ENCODE measurements at places on chromosomes 1 and 21.

DNA sequence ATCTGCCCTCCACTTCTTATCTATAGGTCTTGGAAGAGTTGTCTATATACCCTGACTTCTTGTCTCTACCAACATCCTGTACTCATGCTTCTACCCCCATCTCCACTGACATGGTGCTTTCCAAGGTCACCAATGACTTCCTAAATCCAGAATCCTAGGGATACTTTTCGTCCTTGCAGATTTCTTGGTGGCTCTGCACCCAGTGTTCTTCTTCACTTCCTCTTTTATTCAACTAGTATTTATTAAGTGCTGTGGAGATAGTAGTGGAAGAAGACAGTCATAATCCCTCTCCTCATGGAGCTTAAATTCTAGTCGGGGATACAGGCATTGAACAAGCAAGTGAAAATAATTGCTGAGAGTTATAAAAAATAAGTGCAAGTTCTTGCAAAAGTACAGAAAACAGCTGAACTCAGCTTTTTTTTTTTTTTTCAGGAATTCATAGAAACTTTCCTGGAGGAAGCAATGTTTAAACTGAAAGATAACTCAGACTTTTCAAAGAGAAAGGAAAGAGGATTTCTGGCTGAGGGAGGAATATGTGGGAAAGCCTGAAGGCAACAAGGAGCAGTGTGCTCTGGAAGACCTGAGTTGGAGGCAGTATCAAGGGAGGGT, 38.2 kb upstream of the CYP4B1 start:
- DNase-seq = no peak

DNA sequence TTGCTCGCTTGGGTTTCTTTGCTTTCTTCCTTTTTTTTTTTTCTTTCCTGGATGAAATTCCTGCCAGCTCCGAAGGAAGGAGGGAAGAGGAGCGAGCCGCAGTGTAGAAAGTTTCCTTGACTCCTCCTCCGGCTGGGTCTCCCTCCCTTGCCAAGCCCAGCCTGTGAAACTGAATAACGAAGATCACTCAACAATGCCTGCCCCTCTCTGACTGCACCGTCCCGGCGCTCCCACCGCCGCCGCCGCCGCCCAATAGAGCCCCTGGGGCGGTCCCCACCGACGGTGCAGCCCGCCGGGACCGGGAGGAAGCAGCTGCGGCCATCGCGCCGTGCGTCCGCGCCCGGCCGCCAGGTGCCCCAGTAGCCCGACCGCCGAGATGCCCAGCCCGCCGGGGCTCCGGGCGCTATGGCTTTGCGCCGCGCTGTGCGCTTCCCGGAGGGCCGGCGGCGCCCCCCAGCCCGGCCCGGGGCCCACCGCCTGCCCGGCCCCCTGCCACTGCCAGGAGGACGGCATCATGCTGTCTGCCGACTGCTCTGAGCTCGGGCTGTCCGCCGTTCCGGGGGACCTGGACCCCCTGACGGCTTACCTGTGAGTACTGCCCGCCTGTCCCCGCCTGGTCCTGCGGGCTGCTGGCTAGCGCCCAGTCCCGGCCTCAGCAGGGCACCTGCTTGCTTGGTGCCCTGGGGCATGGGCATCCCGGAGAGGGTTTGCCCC, at the start of gene LGR6:
Gene LGR6 (plus strand): TSS at position 186 of the 714 bp plus-strand sequence. CDS start 191 bp downstream, at position 377.
- no peak for DNase-seq

- no peak for DNase-seq
Observed at GRCh38 chr1:217089361-217090014, 366.3 kb upstream of the ESRRG start.

DNA sequence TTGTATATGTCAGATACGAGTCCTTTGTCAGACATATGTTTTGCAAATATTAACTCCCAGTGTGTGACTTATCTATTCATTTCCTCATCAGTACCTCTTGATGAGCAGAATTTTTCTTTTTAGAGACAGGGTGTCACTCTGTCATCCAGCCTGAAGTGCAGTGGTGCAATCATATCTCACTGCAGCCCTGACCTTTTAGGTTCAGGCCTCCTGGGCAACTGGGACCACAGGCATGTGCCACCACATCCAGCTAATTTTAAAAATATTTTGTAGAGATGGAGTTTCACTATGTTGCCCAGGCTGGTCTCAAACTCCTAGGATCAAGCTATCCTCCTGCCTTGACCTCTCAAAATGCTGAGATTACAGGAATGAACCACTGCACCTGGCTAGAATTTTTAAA, 93.0 kb downstream of the HLCS start:
- DNase-seq = no peak

- no peak for DNase-seq
Observed at GRCh38 chr1:54850069-54850730, 36.8 kb downstream of the DHCR24 start.

GRCh38 chr1:76866566-76866965, 714 bp upstream of the ST6GALNAC5 start:
- no peak for DNase-seq

DNA sequence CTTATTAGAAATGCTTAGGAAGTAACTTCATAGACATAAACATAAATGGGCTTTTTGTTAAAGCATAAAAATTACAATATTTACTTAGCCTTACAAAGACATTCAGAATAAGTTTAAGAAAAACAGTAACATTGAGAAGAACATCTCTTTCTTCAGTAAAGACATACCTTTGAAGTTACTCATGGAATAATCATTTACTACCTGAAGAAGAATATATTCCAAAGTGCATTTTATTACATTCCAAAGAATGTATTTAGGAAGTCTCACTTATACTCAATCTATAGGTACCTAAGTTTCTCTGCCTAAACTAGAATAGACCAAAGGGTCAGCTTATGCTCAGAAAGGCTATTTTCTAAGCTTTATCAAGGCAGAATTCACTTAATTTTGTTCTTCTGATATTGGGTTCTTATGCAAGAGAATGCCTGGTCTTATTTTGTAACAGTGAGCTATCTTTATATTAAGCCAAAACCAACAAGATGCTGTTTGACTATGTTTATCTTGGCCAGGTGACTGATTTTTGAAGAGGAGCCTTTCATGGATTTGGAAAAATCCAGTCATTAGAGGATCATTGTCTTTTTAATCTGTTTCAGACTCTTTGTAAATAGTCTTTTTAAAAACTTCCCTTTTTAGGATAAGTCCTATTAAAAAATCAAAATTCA, 110.1 kb downstream of the OLFML2B start:
- DNase-seq = no peak

DNA sequence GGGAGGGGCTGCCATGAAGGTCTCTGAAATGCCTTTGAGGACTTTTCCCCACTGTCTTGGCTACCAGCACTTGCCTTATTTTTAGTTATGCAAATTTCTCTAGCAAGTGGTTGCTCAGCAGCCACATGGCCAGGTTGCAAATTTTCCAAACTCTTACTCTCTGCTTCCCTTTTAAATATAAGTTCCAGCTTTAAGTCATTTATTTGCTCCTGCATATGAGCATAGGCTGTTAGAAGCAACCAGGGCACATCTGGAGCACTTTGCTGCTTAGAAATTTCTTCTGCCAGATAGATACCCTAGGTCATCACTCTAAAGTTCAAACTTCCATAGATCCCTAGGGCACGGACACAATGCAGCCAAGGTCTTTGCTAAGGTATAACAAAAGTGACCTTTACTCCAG, 44.8 kb downstream of the DDAH1 start:
- DNase-seq = no peak

GRCh38 chr1:223611936-223612335, 53.6 kb downstream of the CAPN8 start:
- no peak for DNase-seq

DNA sequence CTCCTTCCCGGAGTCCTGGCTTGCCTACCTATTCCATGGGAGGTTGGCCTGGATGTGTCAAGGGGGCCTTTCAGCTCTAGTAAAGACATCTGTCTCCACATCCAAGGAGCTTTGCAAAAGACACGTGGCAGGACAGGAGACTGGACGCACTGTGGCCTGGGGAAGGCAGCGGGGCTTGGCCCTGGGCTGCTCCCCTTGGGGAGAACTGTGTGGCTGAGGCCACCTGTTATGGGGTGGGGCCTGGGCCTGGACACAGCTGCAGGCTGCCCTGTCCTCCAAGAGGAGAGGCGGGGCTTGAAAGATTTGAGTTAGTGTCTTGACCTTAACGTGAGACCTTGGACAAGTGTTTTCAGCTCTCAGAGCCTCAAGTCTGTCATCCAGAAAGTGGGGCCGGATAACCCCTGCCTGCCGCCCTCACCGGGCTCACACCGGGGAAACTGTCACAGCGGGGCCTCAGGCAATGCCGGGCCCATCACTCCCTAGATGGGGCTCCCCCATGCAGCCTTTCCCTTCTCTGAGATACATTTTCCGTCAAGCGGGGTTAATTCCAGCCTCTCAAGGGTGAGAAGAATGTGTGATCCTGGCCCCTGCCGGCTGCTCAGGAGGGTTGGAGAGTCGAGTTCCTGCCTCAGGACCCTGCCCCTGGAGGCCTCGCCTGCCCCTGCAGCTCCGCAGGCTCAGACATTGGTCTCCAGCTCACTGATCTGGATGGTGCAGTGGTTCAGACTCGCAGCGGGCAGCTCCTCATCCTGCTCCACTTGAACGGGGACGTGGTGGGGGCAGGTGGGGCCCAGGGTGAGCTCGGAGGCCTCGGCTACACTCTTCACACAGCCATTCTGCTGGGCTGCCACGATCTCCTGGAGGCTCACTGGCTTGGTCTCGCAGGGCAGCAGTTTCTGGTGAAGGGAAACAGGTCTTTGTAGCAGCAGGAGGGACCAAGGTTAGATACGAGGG, 25.6 kb downstream of the PODN start:
- no peak for DNase-seq

- DNase-seq = no peak
Observed at GRCh38 chr1:46204406-46204742, 1.2 kb downstream of the LURAP1 start.

GRCh38 chr1:185063719-185064118, 18.4 kb downstream of the RNF2 start:
- DNase-seq = no peak
